Calu3 (cell line): ENCODE measurements at places on chromosomes 16 and 17. TPM values are rescaled to one million over a fixed set of nuclear protein-coding genes. Genes with fewer than 3 reads are reported as not detected.

Gene ATPAF2
- 17.7 and 19.6 TPM in 2 replicates for total RNA-seq

Gene SOST
- total RNA-seq, result not detected in 2 replicates

Gene GRIN2C
- not detected in 2 replicates for total RNA-seq

Gene MYOCD
- 0.10 TPM in 1 of 2 replicates, not detected in the other for total RNA-seq

Gene HLF
- 1.3 and 3.3 TPM in 2 replicates for total RNA-seq

Gene ICAM2
- total RNA-seq, result 3.6 and 4.4 TPM in 2 replicates
